Liver (tissue), 10 donors: ENCODE measurements at places on chromosomes 4 and X. TPM values are rescaled to one million over a fixed set of nuclear protein-coding genes. Genes with fewer than 3 reads are reported as not detected.

UPF3B gene
- total RNA-seq: 3.3 TPM

GRCh38 chr4:87895964-87896621, 63.3 kb downstream of the MEPE start:
- no peaks in the 10 kb centered on the region for H3K4me1 ChIP-seq
- H3K4me3 ChIP-seq: no peak overlapping the region
- H3K27ac ChIP-seq: no peak overlapping the region
- no peaks in the 10 kb centered on the region for H3K36me3 ChIP-seq
- no peak for DNase-seq

GRCh38 chr4:184446132-184446658, 28.2 kb downstream of the IRF2 start:
- H3K4me1 ChIP-seq: peaks cover 51% of the 10 kb centered on the region
- H3K27ac ChIP-seq: no peak overlapping the region
- no peak overlapping the region for H3K4me3 ChIP-seq
- no peaks in the 10 kb centered on the region for H3K36me3 ChIP-seq

AGTR2 gene
- total RNA-seq: not detected

- no peak for DNase-seq
- H3K36me3 ChIP-seq: no peaks in the 10 kb centered on the region
- H3K4me3 ChIP-seq: no peak overlapping the region
- no peak overlapping the region for H3K27ac ChIP-seq
- peaks cover 2% of the 10 kb centered on the region for H3K27me3 ChIP-seq
- H3K4me1 ChIP-seq: no peaks in the 10 kb centered on the region
These were observed 212.6 kb upstream of the LCORL start for GRCh38 chr4:18234108-18234507.

DNA sequence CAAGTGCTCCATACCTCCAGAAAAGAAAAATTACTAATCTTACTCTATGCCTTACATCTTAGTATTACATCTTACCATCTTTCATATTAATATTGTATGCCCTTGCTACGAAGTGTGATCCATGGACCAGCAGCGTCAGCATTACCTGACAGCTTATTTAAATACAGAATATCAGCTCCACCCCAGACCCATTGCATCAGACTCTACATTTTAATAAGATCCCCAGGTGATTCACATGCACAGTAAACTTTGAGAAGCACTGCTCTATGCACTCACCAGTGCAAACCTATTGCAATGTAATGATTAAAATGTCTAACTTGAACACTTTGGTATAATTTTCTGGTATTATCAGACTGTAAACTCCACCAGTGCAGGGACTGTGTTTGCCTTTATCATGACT, 14.1 kb upstream of the SH3D19 start:
- H3K36me3 ChIP-seq: no peaks in the 10 kb centered on the region
- no peak overlapping the region for H3K27ac ChIP-seq
